Activated CD4-positive, alpha-beta T cell treated with anti-CD3 and anti-CD28 coated beads for 36 hours (primary cell): ENCODE measurements at places on chromosomes 2 and 18. TPM values are rescaled to one million over a fixed set of nuclear protein-coding genes. Genes with fewer than 3 reads are reported as not detected.
A peak's percentile ranks its signal among the peaks of the same experiment; 100 is the strongest.

DNA sequence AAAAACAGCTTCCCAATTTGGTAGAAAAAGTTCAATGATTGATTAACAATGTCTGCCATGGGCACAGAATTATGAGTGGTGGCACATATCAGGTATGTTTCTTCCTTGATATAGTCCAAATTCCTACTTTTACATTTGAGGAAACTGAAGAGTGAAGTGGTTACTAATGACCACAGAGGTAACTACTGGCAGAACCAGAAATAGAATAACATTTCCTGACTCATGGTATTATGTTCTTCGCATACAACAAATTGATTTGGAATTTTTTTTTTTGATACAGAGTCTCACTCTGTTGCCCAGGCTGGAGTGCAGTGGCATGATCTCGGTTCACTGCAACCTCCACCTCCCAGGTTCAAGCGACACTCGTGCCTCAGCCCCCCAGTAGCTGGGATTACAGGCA lies 6.0 kb upstream of the NFE2L2 start:
- no peaks in the 10 kb centered on the region for H3K36me3 ChIP-seq
- no peak overlapping the region for H3K27ac ChIP-seq
- DNase-seq = no peak
- no peak overlapping the region for H3K4me3 ChIP-seq
- H3K27me3 ChIP-seq = no peaks in the 10 kb centered on the region

The TNFRSF11A gene
- 6.9 TPM for total RNA-seq

DNA sequence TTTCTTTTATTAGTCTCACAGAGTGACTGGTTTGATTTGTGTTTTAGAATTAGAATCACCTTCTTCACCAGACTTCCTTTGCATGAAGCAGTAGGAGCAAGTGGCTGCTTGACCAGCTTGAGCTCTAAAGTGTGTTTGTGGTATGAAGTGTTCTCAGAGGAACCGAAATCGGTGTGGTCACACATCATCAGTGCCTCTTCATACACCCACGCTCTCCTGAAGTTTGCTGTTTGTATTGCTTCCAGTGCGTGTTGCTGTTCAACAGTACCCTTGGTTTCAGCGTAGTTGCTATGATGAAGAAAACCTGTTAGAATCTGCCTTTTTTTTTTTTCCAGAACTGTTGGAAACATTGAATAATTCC lies 77.9 kb downstream of the LIMS1 start:
- no peaks in the 10 kb centered on the region for H3K36me3 ChIP-seq
- peak overlapping the region; percentile 31 for H3K4me3 ChIP-seq
- peak; percentile 67 for DNase-seq
- peaks cover 83% of the 10 kb centered on the region for H3K4me1 ChIP-seq
- H3K27me3 ChIP-seq = no peaks in the 10 kb centered on the region
- H3K27ac ChIP-seq = peak overlapping the region; percentile 84

DNA sequence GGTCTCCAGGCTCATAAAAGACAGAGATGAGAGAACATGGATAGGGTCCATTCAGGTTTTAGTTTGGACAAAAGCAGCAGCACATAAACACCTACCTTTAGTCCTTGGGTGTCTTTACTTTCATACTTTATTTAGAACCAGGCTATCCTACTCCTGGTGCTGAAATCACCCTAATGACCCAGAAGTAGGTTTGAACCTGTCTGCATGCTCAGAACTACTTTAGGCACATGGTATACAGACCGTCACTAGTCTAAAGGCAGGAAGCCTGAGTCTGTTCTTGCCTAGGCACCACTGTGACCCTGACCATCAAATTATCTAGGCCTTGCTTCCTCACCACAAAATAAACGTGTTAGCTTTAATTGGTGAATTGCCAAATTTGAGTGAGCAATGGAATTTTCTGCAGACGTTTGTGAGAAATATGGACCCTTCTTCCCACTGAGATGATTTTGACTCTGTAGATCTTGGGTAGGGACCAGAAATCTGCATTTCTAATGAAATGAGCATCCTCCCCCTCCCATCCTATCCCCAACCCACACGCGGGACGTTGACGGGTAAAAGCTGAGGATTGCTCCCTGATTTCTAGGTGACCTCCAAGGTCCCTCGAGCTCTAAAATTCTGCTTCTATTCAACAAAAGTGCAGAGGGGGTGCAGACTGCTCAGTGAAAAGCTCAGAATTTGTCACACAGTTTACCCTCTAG lies 75.1 kb downstream of the PLEKHM3 start:
- no peak overlapping the region for H3K27ac ChIP-seq
- no peaks in the 10 kb centered on the region for H3K27me3 ChIP-seq
- DNase-seq = no peak

DNA sequence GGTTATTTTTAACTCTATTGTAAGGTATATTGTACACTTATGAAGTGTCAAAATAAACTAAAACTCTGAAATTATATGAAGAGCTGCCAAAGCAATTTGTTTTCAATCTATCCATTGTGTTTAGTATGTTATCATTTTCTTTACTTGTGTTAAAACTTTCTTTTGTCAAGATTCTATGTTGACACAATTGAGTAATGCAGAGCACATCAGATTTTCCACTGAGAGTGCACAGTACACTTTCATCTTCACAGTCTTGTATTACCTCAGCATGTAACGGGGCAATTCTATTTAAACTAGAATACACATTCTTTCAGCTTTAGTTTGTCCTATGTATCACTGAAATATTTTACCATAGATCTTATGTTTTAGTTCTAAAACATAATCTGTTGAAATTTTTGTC lies 304.4 kb upstream of the ZC3H15 start:
- no peak overlapping the region for H3K4me3 ChIP-seq
- H3K36me3 ChIP-seq = no peaks in the 10 kb centered on the region
- DNase-seq = no peak
- no peak overlapping the region for H3K27ac ChIP-seq
- H3K4me1 ChIP-seq = no peaks in the 10 kb centered on the region
- H3K27me3 ChIP-seq = no peaks in the 10 kb centered on the region

DNA sequence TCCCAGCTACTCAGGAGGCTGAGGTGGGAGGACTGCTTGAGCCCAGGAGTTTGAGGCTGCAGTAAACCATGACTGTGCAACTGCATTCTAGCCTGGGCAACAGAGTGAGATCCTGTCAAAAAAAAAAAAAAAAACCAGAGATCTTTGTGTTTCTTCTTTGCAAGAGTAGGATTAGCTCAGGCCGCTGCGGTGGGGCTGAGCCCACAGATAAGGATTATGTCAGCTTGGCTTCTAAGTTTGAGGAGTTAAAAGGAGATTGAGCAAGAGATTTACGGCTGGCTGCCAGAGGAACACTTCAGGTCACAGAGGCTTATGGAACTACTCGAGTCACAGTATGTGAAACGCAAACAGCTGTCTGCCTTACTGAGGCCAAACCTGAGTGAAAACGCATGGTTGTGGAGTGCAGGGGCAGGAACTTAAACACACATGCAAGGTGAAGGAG lies 146.7 kb upstream of the L3MBTL4 start:
- no peak overlapping the region for H3K27ac ChIP-seq
- H3K4me1 ChIP-seq = no peaks in the 10 kb centered on the region
- no peak for DNase-seq
- H3K27me3 ChIP-seq = peaks cover 10% of the 10 kb centered on the region

DNA sequence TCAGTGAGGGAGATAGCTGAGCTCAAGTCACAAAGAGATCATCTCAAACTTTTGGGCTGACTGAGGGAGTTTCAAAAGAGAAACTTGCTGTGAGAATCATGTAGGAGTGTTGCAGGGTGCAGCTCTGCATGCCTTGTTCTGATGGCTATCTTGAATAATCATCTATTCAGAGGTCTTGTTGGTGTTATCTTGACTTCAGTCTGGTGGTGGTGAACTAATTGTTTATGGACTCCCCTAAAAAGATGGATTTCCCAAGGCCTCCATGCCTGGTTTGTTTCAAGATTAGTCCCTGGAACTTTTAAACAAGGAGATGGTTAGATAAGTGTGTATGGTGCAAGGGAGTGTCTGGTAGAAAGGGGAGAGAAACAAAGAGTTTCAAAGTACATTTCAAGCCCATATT lies 29.8 kb downstream of the SLC39A6 start:
- H3K4me3 ChIP-seq = no peak overlapping the region
- H3K4me1 ChIP-seq = peaks cover 2% of the 10 kb centered on the region
- no peaks in the 10 kb centered on the region for H3K36me3 ChIP-seq
- H3K27ac ChIP-seq = no peak overlapping the region
- peaks cover 2% of the 10 kb centered on the region for H3K27me3 ChIP-seq
- DNase-seq = no peak

DNA sequence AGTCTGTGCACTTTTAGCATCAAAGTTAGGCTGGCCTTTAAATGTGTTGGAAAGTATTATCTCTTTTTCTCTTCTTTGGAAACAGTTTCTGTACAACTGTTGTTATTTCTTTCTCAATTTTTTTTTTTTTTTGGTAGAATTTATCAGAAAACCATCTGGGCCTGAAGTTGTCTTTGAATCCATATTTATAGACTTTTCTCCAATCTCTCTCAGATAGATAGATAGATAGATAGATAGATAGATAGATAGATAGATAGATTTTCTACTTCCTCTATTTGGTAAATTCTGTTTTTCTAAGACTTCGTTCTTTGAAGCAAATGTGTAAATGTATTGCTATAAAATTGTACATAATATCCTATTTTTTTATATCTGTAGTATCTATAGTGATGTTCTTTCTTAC lies 17.5 kb downstream of the DNAJC10 start:
- no peaks in the 10 kb centered on the region for H3K27me3 ChIP-seq
- peaks cover 51% of the 10 kb centered on the region for H3K36me3 ChIP-seq
- H3K4me1 ChIP-seq = no peaks in the 10 kb centered on the region
- no peak overlapping the region for H3K4me3 ChIP-seq
- no peak for DNase-seq
- no peak overlapping the region for H3K27ac ChIP-seq

DNA sequence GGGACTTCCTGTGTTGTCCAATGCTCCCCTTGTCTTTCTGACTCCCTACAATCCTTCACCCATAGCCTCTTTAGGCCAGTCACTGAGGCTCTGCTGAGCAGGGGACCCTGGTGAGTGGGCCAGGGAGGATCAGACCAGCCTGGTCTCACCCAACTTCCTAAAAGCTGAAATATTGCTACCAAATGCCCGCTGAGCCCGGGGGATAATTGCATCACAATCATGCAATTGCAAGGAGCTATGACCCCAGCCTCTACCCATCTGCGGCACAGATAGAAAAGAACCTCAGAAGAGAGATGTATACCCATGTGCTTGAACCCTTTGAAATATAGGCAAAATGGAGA lies 3.7 kb upstream of the SP100 start:
- no peaks in the 10 kb centered on the region for H3K27me3 ChIP-seq
- peaks cover 6% of the 10 kb centered on the region for H3K36me3 ChIP-seq
- H3K27ac ChIP-seq = peak overlapping the region; percentile 96
- DNase-seq = no peak
- H3K4me1 ChIP-seq = peaks cover 60% of the 10 kb centered on the region

DNA sequence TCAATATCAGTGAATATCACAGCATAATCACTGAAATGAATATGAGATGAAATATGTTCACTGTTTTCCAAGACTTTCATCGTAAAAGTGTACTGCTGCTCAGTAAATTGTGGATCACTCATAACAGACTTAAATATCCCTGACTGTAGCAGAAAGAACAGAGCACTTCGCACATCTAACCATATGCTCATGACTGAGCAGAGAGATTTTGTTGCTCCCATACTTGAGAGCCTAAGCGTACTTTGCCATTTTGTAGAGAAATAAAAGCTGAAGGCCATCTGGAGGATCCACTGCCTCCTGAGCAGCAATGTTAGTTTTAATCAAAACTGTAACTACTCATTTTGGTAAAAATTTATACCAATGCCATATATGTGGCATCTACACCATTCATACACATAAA lies 243.5 kb downstream of the STK39 start:
- H3K4me3 ChIP-seq = no peak overlapping the region
- no peak for DNase-seq
- peaks cover 38% of the 10 kb centered on the region for H3K36me3 ChIP-seq
- no peaks in the 10 kb centered on the region for H3K27me3 ChIP-seq
- H3K4me1 ChIP-seq = peaks cover 11% of the 10 kb centered on the region

- peaks cover 26% of the 10 kb centered on the region for H3K27me3 ChIP-seq
- no peak for DNase-seq
- no peak overlapping the region for H3K27ac ChIP-seq
- no peak overlapping the region for H3K4me3 ChIP-seq
Measured at GRCh38 chr18:12074736-12075135, 18.9 kb upstream of the ANKRD62 start.
